ENCODE measurements at places on chromosomes 3 and 15.

DNA sequence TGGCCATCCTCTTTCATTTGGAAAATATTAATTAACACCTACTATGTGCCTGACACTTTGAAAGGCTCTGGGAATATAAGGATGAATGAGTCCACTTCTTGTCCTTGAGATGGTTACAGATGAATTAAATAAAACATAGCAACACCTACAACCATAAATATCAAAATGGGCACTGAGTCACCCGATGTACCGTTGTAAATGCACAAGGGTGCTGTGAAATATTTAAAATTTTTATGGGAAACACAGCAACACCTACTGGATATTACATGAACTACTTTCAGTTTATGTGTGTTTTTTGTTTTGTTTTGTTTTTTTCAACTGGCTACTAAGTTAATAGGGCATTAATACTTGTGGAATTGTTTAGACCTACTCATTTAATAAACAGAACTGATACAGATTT, 239.0 kb upstream of the NAALADL2 start:
- DNase-seq, result peak; percentile 44

DNA sequence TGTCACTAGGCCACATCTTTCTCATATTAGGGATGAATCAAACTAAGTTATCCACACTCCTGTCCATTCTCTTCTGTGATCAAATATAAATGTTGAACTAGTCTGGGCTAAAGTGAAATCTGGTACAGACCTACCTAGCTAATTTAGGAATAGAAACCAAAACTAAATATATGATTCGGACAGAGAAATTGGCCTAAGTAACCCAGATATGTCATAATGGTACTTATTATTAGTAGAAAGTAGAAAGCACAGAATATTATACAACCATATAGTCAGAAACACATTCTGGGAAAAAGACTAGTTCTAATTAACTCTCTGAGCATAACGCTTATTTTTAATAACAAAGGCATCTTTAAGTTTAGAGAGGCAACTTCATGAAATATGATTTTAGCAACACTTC, 389.0 kb downstream of the LSAMP start:
- DNase-seq, result no peak

DNA sequence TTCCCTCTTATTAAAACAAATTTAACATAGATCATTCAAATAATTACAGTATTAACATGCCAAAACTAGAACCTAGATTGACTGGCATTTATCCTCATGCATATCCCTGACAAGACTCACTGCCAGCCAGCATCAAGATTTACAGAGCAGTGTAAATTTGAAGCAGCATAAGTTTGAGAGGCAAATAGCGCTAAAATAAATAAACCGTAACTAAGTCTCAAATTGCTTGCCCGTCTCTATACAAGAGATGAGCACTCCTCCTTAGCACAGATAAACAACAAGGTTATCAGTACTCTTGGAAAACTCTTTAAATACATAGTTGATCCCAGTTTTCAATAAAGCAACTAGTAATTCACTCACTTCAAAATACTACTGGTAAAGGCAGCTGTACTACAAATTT, 29.6 kb downstream of the MSL2 start:
- DNase-seq, result no peak

- DNase-seq, result no peak
Observed at GRCh38 chr3:4776399-4776979, 202.7 kb upstream of the BHLHE40 start.

- DNase-seq, result no peak
Observed at GRCh38 chr3:10268930-10269329, 20.7 kb downstream of the TATDN2 start.

DNA sequence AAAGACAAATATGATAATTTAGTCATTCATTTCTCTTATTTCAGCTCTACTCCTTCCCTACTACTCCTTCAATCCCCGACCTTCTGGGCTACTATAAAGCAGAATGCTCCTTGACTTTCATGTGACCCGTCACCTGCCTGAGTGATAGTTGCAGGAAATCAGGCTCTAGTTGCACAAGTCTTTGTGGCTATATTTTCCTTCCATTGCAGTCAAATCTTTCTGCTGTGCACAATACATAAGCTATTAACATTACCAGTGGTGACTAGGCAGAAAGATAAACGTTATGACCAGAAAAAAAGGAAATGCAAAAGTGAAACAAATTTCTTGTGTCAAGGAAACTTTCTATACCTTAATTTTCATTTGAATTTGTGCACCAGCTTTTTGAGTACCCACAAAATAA, 2.3 kb downstream of the SUCNR1 start:
- no peak for DNase-seq

GRCh38 chr15:91186904-91187656, 87.0 kb downstream of the SV2B start:
- DNase-seq, result peak; percentile 30

Data from fibroblast of lung (primary cell).